Stimulated activated CD8-positive, alpha-beta memory T cell treated with anti-CD3 and anti-CD28 coated beads, Interleukin-15, amount 100 ng/mL, for 24 hours (primary cell): ENCODE measurements at places on chromosomes 2 and 18.

DNA sequence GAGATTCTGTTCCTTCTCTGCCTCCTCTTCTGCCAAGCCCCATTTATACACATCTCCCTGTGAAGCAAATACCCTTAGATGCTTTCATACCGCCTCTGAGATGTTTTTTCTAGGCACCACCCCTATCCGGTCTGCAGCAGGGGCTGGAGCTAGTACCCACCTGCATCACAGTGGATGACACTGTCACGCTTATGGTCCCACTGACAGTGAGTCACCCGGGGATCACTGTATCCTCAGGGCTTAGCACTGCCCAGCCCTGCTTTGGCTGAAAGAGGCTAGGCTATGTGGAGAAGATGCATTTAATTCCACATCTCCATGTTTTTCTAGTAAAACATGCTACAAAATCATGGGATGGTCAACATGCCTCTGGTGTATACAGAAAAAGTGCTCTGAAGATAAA is 9.9 kb downstream of the FABP1 start:
- DNase-seq = no peak

GRCh38 chr2:111117598-111118480 is 2.9 kb upstream of the BCL2L11 start:
- DNase-seq = no peak

DNA sequence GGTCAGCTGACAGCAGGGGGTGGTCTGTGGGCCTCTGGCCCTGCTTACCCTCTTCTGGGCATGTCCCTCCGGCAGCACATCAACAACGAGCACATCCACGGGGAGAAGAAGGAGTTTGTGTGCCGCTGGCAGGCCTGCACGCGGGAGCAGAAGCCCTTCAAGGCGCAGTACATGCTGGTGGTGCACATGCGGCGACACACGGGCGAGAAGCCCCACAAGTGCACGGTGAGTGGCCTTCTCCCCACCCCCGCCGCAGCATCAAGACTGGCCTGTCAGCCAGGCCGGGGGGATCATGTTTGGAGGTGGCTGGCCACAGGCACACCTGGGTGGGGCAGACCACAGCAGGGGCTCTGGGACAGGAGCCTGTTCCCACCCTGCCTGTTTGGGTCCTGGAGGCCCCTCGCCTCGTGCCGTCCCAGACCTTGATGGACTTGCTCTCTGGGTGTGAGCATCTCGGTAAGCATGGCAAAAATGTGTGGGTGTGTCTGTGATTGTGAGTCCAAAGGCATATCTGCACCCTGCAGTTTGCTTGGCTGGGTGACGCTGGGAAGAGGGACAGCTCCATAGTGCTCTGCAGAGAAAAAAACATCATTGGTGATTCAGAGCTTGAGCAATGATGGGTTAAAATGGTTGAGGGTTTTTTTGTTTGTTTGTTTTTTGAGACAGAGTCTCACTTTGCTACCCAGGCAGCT is 242.8 kb downstream of the GLI2 start:
- no peak for DNase-seq

DNA sequence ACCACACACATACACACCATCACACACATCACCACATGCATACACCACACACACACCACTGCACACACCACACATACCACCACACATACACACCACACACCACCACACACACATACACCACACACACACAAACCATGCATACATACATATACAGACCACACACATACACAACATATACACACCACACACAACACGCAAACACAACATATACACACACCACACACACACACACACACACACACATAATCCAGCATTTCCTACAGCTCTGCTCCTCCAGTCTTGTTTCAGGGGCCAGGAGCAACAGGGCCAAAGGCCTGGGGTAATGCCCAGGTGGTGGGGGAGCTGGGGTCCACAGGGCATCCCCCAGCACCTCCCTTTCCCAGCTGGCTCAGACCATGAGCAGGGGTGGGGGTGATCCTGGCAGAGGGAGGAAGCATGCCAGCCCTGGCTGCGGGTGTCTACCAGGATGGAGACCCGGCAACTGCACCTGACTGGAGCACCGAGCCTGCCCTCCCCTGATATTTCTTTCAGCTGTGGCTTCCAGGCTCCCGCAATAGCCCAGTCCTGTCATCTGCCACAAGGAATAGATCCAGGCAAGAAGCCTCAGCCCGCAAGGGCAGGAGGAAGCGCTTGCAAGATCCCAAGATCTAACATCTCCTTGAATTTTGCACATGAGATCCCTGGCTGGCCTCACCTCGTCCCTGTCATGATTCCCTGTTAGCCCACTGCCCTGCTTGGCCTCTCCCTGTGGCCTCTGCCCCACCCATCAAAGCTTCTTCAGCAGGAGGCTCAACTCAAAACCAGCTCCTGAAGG is 196.9 kb downstream of the TNS1 start:
- no peak for DNase-seq

GRCh38 chr2:240781471-240782220 is 38.4 kb downstream of the KIF1A start:
- no peak for DNase-seq
